ENCODE measurements at places on chromosomes 5 and 9.
A peak's percentile ranks its signal among the peaks of the same experiment; 100 is the strongest.

DNA sequence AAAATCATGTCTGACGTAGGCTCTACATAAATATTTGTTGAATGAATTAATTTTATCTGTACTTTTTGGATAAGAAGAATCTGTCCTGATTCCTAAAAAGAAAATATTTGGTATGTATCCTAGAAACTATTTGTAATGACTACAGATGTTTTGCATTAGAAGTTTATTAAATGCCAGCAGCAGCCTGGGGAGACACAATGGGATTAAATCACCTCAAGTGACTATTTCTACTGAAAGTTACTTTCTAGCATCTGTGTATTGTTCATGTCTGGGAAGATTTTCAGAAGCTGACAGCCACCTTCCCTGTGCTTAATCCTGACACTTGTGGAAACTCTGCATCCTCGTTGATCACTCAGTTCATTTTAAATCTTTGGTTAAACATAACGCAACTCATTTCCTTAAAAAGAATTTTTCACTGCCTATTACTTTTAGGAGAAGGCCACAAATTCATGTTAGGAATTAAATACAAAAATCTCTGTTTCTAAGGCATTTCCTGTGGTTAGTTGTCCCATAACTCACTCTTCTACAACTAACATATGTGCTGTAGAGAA is 209.3 kb upstream of the PPP1R2B start:
- DNase-seq: no peak

DNA sequence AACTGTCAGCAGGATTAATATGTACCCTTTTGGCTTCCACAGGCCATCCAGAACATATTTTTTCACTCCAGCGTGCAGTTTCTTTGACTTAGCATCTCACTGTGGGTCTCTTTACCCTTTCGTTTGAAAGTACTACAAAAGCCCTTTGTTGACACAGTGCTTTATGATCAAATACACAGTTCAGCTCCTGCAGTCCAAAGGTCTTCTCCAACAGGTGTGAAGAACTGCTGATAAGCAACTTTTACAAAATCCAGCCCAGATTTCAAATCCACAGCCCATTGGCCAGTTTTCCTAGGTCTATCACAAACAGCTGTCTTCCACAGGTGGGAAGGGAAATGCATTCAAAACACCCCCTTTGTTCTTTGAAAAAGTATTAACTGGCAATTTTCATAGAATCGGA is 54.8 kb downstream of the MYO10 start:
- no peak for DNase-seq

DNA sequence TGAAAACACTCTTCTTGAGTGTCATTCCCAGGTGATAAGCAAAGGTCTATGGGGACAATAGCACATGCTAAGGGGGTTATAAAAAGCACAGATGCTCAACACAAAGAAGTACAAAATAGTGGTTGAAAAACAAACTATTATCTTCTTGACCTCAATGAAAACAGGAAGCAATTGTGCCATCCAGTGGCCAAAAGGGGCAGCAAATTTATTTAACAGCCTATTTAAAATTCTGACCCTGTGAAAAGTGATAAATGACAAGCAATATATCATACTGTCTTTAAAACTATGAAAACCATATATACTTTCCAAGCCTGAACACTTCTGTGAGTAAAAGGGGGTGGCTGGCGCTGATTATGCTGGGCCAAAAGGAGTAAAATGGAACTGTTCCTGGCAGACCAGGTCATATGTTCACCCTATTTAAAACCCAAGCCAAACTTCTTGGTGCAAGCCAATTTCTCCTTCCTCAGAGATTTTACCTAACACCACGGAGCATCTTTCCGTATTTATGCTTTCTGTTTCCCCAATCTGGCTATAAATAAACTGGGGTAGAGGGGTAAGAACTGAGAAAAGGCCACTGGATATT is 29.7 kb downstream of the TEX10 start:
- no peak for DNase-seq

GRCh38 chr5:61969755-61970154 is 336.3 kb upstream of the KIF2A start:
- DNase-seq: no peak

DNA sequence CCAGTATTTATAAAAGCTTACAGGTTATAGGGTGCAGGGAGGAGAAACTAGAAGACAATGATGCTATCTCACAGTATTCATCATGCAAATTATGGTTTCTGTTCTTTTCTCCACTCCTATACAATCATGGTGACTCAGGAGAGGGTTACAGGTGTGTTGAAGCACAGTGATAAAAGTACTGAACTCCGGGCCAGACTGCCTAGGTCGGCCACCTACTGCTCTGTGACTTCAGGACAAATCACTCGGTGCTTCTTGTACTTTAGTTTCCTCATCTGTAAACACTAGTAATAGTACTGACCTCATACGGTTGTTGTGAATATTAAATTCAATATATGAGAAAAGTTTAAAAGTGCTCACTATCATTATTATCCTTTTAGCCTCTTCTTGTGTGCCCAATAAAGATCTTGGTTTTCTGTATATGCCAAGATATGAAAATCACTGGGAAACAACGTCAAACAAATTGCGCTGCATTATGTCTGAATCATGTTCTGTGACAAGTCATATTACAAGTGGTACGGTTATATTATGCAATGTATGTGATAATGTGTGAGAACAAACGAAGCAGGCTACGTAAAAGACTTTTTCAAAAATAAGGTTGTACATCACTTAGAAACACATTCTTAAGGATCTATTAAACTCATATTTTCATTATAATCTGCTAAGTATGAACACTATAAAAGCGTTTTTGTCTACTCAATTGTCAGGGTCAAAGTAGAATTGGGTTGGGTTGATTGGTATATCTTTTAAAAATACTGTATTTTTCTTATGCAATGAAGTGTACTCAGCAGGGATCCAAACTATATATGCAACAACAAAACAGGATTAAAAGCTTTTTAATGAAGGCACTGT is 153.3 kb downstream of the EFNA5 start:
- no peak for DNase-seq

- no peak for DNase-seq
Observed at GRCh38 chr9:105396901-105397300, 50.9 kb upstream of the FSD1L start.

DNA sequence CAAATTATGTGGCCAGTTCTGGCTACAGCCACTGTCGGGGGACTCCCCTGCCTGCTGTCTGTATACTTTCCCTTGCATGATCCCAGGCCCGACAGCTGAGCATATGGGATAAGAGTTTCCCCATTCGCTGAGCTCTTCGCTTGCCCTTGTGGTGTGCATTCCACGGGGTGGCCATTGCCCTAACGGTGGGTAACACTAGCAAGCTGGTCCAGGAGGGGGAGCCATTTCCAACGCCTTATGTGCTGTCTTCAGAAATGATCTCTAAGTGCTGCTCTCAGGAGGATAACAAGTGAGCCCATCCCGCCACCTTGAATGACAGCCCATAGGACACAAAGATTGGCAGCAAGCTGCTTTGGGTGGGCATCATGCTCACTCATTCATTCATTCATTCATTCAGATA is 190.9 kb downstream of the FSTL4 start:
- DNase-seq: no peak

DNA sequence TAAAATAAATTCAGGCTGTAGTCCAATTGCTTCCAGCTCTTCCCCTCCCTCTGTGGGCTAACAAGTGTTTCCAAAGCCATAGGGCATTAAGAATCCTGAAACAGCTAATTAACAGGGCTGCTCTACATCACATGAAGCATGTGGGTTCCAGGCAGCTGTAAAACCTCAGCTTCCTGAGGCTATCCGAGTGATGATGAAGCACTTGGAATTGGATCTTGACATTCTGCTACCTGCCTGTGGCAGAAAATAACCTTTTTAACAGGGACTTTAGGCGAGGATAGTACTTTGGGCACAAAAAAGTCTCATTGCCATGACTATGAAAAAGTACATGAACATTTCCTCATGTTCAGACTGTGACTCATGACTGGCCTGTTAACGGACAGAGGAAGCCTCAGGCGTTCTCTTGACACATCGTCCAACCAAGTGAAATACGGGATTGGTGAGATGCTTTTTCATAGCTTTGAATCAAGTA is 107.2 kb downstream of the PDE4D start:
- no peak for DNase-seq

- no peak for DNase-seq
Observed at GRCh38 chr9:130414081-130414731, 30.6 kb upstream of the ASS1 start.

DNA sequence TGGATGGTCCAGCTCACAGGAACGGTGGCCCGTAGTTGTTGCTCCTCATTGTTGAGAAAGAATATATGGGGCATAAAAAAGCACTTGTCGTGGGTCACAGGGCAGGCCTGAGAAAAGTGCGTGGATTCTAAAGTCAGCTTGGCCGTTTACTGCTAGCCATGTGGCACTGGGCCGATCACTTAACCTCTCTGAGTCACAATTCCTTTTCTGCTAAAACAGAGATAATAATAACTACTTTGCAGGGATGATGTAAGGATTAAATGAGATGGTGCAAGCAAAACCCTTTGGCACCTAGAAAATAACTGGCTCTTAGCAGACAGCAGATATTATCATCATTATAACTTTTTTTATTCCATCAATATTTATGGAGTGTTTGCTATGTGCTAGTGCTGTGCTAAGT is 579.7 kb downstream of the CCDC171 start:
- no peak for DNase-seq

- DNase-seq: no peak
Observed at GRCh38 chr5:65020492-65020891, 251.8 kb downstream of the CWC27 start.

DNA sequence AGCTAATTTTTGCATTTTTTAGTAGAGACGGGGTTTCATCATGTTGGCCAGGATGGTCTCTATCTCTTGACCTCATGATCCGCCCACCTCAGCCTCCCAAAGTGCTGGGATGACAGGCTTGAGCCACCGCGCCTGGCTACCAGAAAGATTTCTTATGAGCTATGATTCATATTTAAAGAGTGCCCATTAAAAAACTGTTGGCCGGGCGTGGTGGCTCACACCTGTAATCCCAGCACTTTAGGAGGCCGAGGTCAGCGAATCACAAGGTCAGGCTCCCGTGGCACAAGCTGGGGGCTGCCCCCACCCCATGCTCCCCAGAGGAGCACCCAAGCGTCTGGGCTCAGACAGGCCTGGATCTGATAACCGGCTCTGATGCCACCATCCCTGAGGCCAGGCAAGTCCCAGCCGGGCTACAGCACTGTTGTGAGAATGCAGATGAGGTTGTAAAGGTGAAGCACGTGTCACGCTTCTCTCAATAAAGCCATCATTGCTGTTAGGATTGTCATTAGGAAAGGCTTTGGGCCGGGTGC is 13.9 kb downstream of the QRFP start:
- no peak for DNase-seq

GRCh38 chr9:137551264-137552021 is at the start of gene MRPL41:
MRPL41 (plus strand) TSS chr9:137551879; CDS start chr9:137552082, 203 bp downstream.
- peak; percentile 22 for DNase-seq

- no peak for DNase-seq
Observed at GRCh38 chr5:27125856-27126255, 87.5 kb upstream of the CDH9 start.

GRCh38 chr9:9538766-9539165 is 1074.0 kb downstream of the PTPRD start:
- no peak for DNase-seq

- DNase-seq: no peak
Observed at GRCh38 chr5:29148581-29148980, 2044.9 kb upstream of the CDH6 start.

GRCh38 chr5:79746642-79747569 is 57.3 kb downstream of the CMYA5 start:
- no peak for DNase-seq

- no peak for DNase-seq
Observed at GRCh38 chr9:616694-617093, 224.8 kb upstream of the DMRT1 start.

DNA sequence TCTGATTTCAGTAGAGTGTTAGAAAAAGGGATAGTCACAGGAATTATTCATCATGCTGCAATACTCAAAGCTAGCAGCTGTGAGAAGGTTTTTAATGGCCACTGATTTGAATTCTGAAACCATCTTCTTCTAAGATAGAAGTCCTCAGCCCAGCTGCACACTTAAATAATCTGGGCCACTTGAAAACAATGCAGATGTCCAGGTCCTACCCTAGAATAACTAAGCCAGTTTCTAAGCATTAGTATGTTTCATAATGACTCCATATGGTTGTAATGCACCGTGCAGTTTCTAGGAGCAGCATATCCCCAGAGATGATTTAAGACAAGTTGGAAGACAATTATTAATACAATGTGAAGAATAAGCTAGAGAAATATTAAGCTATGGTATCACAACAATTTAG is 159.9 kb upstream of the FBXL17 start:
- no peak for DNase-seq

- DNase-seq: no peak
Observed at GRCh38 chr5:154044581-154044980, 5.8 kb downstream of the MFAP3 start.

GRCh38 chr5:109247986-109248385 is 161.8 kb downstream of the PJA2 start:
- no peak for DNase-seq

DNA sequence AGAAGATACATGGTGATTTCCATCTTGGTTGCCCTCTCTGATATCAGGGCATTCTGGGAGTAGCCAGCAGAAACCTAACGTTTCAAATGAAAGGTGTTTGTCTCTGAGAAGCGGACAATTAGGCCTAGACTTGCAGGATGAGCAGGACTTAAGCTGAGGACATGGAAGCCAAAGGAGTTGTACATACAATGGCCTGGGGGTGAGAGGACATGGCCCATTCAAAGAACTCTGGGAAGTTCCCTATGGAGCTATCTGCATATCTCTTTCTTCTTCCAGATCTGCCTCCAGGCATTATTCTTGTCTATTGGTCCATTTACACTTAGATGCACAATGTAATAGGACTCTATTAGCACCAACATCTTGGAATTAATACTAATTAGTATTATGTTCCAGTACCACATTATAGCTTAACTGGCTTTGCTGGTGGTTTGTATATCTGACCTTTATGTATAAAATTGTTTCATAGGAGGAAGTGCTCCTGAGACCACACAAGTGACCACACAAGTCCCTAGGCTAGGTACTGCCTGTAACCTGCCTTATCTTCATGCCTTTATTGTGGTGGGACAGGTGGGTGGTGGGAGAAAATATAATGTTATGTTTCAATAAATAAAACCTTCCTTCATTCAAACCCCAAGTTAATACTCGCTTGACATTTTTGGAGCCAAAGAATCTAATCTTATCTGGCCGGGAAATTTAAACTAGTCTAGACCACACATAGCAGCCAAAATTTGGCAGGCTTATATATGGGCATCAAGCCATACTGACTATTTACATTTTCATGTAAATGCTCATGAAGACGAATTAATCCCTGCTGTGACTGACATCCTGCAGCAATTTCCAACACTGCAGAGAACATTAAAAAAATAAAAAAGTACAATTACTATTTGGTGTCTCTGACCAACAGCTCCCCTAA is 52.1 kb upstream of the EQTN start:
- no peak for DNase-seq

GRCh38 chr9:93149361-93149760 is 15.3 kb upstream of the NINJ1 start:
- DNase-seq: no peak

- DNase-seq: no peak
Observed at GRCh38 chr5:117131876-117132275, 557.3 kb upstream of the SEMA6A start.

GRCh38 chr9:96294159-96294545 is 7.8 kb downstream of the HSD17B3 start:
- DNase-seq: no peak

GRCh38 chr9:68978066-68978465 is 35.8 kb downstream of the PRKACG start:
- no peak for DNase-seq
